ENCODE measurements at places on chromosomes 12 and 14.
A peak's percentile ranks its signal among the peaks of the same experiment; 100 is the strongest.

DNA sequence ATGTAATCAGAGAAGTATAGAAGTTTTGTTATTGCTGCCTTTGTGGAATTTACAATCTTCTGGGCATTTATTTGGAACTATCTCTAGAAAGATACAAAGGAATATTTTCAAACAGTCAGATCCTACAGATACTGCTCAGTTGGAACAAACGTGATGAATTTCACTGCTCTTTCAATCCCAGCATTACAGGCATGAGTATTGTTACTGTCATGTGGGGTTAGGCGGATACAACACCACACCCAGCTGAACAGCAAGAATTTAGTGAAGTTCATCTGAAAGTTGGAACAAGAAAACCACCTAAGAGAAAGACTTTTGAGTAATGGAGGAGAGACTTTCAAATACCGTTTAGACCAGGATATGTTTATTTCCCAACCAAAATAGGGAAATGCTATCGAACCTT lies 123.3 kb upstream of the PLXNC1 start:
- no peak for DNase-seq

- DNase-seq = no peak
Measured at GRCh38 chr12:55686366-55687010, 21.2 kb downstream of the ITGA7 start.

DNA sequence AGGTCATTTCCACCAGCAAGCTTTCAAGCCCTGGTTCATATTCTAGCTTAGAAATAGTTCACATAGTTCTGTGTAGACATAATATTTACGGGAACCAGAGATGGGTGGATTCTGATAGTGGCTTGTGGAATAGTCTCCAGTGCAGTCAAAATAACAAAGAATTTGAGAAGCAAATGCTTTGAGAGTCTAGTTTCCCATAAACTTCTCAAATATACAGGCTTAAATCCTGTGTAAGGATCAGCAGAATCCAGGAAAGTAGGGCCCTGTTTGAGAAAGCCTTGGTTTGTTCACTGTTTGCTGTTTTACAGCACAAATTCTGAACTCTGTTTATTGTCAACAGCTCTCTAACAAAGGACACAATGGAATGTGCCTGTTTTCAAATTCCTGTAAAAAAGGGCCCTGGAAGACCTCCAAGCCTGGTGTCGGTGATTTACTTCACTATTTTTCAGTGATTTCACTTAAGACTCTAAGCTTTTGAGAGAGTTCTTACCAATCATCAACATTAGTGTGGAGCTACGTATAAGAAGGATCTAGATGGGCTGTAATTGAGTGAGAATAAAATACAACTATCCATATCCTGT lies 11.4 kb upstream of the FOS start:
- DNase-seq = no peak

GRCh38 chr12:114852976-114853529 lies 169.1 kb upstream of the TBX3 start:
- DNase-seq = no peak

GRCh38 chr14:23114669-23115038 lies 4.4 kb downstream of the CEBPE start:
- DNase-seq = no peak

DNA sequence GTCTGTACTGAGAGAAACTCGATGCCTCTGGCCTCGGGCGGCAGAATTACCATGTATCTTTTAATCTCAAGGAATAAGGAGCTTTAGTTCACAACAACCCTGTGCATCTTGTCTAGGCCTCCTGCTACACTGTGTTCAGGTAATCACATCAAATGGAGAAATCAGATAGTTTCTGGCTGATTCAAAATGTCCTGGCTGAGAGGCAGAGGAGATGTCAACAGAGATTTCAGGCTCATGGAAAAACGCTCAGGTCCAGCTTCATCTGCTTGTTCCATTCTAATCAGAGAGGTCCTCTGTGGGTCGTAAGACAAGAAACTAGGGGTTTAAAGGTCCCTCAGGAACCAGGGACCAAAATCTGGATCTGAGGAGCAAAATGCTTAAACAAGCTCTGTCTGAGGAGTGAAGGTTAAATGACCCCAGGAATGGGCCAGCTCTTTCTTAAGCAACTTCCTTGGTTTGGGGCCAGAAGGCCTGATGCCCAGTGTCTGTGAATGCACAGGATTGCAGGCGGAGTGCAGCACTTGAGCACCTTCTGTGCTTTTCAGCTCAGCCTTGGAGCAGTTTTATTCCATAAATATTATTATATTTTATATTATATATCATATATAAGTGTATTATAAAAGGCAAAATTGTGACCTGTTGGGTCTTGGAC lies 170.2 kb upstream of the PRICKLE1 start:
- DNase-seq = no peak

- no peak for DNase-seq
Measured at GRCh38 chr12:115619889-115620288, 657.6 kb downstream of the MED13L start.

- no peak for DNase-seq
Measured at GRCh38 chr14:96252999-96253539, 2.9 kb upstream of the BDKRB1 start.

DNA sequence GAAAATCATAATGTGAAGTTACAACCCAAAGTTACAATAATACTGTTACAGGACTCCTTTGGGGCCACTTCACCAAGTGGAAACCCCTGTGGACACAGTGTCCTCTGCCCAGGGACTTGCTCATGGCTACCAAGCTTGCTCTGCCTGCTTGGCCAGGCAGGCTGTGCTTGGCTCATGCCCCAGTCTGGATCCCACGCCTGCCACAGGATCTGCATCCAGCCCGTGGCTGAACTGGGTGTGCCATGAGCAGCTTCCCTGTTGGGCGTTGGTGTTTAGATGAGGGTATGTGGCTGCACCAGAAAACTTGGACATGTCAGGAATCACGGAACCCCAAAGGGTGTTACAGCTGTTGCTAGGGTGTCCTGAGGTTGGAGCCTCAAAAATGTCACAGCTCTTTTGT lies 820.9 kb downstream of the SLC6A15 start:
- no peak for DNase-seq

DNA sequence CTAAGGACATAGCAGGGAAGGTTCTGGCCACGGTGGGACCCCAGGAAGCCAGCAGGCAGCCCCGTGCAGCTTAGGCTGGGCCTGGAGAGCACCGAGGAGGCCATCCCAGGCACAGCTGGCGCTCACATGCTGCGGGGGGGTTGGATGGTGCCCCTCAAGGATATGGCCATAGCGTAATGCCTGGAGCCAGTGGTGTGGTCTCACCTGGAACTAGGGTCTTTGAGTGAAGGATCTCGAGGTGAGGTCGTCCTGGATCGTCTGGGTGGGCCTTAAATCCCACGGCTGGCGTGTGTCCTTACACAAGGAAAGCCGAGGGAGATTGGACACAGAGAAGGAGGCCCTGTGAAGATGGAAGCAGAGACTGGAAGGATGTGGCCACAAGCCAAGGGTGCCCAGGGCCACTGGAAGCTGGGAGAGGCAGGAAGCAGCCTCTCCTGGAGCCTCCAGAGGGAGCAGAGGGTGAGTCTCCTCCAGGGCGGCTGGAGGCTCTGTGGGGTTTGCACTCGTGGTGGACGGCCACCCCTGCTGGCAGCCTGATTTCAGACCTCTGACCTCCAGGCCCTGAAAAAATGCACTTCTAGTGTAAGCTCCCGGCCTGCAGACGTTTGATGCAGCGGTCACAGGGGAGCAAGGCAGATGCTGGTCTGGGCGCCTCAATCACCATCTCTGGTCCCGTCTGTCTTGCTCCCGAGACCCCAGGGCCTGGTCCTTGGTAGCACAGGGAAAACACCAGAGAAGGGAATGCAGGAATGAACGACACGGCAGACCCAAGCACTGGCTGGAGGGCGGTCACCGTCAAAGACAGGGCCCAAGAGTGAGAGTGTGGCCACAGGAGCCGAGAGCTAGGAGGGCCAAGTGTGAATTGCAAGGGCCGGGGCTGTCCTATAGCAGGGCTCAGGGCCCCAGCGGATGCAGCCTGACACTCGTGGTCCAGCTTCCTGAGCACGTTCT lies 218.6 kb downstream of the KIF26A start:
- DNase-seq = peak; percentile 6

- no peak for DNase-seq
Measured at GRCh38 chr14:33647385-33647786, 303.5 kb downstream of the EGLN3 start.

DNA sequence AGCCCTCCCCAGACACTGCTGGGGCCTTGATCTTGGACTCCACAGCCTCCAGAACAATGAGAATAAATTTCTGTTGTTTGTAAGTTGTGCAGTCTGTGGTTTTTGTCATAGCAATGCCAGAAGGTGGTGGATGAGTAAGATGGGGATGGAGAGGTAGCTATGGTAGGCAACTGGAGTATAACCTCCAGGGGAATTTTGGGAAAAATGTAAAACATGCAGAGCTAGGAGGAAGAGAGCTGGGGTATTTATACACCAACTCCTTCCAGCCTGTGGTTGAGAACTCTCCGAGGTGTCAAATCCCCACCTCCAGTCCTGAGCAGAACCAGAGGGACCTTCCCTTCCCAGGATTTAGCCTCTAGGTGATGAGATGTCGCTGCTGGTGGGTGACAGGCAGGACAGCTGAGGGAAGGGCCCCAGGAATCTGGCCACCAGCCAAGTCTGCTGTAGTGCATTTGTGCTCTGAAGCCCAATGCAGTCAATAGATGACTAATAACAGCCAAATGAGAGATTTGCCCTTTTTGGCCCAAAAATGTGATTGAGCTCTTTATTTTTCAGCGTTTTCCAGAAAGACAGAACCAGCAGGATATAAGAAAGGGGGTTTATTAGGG lies 19.1 kb upstream of the CEP170B start:
- no peak for DNase-seq

DNA sequence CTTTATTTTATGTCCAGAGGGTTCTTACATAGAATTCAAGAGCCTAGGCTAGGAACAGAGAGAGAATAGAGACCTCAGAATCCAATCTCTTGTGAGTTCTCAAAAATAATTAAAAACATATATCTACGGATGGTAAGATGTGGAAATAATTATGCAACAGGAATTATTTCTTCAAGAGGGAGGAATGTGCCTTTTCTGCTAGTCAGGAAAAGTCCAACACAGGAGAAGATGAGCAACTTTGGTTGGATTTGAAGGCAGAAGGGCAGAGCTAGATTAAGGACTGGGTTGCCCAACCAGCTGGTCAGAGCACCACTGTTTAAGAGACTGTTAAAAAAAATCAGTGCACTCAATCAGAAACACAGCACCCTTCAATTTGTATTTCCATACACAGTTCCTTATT lies 365.5 kb downstream of the ETNK1 start:
- DNase-seq = no peak

- no peak for DNase-seq
Measured at GRCh38 chr12:97038834-97039233, 131.8 kb downstream of the NEDD1 start.

DNA sequence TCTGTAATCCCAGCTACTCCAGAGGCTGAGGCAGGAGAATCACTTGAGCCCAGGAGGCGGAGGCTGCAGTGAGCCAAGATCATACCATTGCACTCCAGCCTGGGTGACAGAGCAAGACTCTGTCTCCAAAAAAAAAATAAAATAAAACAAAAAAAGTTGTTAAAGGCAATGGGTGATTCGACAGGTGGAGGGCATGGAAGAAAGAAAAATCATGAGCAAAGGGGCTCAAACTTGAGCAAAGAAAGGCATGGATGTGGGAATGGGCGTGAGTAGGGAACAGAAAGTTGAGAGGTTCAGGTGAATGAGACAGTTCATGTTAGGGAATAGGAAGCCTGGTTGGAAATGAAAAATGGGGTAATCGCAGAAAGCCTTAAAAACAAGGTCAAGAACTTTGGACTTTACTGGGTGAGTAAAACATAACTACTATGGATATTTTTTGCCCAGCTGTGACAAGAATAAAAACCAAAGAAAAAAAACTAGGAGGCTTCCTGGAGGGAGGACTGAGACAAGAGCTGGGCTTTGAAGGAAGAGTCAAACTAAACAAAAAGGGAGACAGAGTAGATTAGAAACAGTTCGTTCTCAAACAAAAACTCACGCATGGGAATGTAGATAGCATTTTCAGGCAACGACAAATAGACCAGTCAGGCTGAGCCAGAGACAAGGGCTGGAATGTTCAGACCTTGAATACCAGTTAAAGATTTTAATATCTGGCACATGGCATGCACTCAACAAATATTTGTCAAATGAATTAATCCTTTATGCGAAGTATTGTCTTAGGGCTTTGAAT lies 18.8 kb downstream of the PYM1 start:
- no peak for DNase-seq

DNA sequence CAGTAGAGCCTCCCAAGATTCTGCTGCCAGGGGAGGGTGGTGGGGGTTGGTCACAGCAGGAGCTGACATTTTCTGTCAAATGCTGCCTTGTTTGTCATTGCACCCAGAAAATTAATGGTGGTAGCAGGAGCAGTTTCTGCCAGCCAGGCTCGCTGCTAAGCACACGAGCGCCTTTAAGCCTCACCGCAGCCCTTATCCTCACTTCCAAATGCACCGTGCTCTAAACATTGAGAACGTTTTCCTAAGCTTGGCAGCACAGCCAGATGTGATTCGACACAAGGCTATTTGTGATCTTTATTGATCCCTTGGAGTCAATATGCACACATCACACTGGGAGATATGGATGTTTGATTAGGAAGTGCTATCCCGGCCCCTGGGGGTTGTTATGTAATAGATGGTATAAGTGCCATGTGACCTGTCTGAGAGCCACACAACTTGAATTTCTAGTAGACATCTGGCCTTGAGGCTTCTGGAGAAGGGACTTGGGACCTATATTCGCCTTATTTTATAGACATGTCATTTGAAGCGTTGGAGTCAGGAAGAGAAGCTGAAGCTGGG lies 31.6 kb upstream of the BEGAIN start:
- no peak for DNase-seq

DNA sequence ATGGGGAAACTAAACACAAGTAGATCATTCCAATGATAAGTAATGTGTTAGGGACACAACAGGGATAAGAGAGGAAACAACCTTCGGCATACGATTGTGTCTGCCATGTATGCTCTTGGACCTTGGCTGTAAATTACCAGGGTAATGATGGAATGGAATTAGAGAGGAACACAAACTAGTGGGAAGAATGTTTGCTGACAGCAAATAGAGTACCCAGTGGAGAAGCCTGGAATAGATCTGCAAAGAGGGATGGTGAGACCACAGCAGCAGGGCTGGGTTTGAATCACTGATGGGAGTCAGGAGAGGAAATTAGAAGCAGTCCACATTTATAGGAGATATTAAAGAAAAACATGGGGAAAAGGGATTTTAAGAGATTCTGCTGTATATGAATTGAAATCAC lies 172.8 kb downstream of the LRIG3 start:
- DNase-seq = no peak

DNA sequence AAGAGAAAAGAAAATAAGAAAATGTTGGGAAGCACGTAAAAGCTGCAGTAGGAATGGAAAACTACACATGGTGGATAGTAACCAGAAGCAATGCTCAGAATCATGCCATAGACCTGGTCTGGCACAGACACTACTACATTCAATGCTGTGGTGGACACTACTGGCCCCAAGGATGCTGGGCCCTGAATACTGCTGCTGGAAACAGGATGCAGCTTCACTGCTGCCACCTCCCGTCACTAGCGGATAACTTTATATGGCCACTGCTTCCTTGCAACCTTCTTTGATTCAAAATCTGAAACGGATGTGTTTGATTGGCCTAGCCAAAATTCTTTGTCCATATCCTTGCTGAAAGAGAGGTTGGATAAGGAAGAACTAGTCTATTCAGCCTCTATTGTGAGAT lies 30.7 kb downstream of the ADCY6 start:
- DNase-seq = no peak
